ENCODE measurements at places on chromosomes 1 and 21.

DNA sequence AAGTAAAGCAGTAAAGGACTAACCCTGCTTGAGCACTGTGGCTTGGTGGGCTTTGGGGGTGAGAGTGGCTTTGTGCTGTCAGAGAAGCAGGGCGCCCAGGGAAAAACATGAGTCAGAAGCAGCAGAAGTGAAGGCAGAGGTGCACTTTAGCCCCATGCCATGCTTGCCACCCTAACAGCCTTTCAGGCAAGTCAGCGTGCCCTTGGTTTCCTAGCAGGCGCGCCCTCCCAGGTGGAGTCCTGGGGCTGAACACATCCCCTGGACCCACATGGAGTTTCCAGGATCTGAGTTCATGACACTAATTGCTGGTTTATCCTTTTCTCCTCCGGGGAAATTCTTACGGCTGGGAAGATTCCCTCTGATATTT, 106.6 kb downstream of the TLR5 start:
- no peak for DNase-seq

GRCh38 chr1:40362699-40363098, 10.8 kb upstream of the SMAP2 start:
- DNase-seq: no peak

GRCh38 chr1:232372841-232373440, 257.0 kb downstream of the SIPA1L2 start:
- no peak for DNase-seq

DNA sequence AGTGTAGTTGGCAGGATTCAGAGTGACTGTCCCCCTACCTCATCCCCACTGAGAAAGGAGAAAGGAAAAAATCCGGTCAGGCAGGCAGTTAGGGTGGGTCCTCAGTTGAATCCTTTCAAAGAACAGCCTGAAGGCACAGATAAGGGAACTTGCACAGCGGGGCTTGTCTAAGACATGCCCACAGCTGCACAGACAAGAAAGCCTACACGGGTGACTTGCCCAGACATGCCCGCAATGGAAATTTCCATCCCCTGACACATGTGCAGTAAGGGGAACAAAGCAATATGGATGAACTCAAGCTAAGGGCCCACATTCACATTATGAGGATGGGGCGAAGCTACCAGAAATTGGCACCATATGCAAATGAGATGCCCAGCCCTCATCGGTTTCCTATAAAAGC, 82.5 kb downstream of the DESI2 start:
- no peak for DNase-seq

- no peak for DNase-seq
These were observed 111.0 kb downstream of the NTNG1 start for GRCh38 chr1:107251839-107252238.

DNA sequence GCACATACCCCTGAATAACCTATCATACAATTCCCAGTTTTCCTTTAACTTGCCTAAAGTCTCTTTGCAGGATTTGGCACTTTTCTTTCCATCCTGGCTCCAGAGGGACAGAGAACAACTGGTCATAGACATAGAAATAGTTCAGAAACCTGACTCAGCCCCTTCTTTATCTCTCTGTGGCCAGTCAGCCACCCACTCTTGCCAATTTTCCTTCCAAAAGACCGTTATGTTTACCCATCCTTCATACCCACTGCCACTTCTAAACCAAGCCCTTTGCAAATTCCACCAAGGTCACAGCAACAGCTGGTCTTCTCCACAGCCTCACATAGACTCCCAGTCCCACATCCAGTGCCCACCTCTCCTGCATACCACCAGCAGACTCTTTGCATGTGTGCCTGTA, 127.2 kb upstream of the FGGY start:
- no peak for DNase-seq

DNA sequence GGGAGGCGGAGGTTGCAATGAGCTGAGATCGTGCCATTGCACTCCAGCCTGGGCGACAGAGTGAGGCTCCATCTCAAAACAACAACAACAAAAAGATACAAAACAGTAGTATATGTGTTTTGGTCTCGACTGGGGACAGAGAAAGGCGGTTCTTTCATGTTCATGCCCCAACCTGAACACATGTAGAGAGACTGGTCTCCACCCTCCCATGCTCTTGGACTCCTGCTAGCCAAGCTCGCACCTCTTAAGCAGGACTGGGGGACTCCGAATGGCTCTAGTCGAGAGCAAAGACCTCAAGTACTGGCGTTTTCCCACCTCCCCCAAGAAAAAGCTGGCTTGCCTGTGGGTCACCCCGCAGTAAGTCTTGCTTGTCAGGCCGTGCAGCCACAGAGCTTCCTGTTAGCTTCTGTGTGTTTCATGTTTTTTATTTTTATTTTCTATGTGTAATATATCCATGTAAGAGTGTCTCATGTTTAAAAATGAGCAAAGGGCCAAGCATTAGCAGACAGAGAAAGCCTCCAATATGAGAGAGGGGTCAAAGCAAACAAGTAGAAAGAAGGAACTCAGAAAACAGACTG, 91.6 kb downstream of the SCCPDH start:
- DNase-seq: no peak

- no peak for DNase-seq
These were observed 631.4 kb downstream of the SMYD3 start for GRCh38 chr1:245875581-245876261.

- DNase-seq: no peak
These were observed 171.3 kb upstream of the HP1BP3 start for GRCh38 chr1:20958430-20958829.

DNA sequence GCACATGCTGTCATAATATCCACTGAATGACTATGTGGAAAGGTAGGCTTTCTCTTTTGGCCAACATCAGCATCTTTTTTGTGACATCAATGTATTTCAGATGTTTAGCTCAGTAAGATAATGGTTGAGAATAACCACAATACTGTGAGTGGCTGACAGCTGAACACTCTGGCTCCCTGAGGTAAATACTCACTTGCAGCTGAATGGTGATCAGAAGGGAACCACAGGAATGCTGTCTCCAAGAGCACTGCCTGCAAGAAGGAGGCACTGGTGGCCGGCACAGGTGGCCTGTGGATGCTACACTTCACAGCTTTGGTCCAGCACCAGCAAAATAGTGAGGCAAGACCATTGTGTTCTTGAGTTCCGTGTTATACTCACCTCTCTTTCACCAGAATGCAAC, 118.7 kb upstream of the PPM1J start:
- no peak for DNase-seq

DNA sequence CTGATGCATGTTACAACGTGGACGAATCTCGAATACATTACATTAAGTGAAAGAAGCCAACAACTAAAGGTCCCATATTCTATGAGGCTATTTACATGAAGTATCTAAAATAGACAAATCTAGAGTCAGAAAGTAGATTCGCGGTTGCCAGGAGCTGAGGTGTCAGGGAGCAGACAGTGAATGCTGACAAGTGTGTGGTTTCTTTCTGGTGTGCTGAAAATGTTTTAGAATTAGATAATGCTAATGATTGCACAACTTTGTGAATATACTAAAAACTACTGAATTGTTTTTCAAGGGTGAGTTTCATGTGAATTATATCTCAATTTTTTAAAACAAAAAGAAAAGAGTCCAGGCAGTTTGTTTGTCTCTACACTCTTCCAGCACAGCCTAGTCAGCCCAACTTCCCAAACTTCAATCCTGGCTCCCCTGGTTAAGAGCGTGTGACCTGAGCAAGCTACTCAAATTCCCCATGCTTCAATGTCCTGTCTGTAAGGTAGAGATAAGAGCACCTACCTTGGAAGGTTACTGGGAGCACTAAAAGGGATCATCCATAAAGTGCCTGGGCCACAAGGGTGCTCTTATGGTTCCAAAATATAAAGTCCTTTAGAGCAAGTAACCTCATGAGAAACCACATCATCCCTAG, 20.9 kb downstream of the HLCS start:
- DNase-seq: no peak

Measured in T-helper 17 cell (primary cell).